ENCODE measurements at places on chromosomes 12 and 14.

- no peak for DNase-seq
These were observed 3.5 kb downstream of the FOS start for GRCh38 chr14:75282170-75282554.

GRCh38 chr12:23631786-23632377 is 317.6 kb downstream of the SOX5 start:
- no peak for DNase-seq

- DNase-seq = no peak
These were observed 167.2 kb upstream of the GSC start for GRCh38 chr14:94936901-94937685.

DNA sequence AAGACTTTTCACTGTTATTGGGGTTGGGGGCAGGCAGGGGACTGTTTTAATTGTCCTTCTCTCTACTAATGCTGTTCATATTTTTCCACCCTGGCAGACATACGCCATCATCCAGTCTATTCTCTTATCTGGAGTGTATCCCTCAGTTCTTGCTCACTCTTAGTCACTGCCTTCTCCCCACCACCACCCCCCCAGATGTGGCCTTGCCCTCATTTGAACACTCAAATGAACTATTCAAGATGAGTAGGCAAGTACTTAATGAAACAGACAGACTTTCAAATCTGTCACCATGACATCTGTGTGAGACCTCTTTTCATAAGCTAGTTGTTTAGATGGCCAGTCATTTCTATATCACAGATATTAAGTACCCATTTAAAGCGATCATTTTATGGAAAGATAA is 10.1 kb downstream of the NUDT4 start:
- peak; percentile 77 for DNase-seq

- no peak for DNase-seq
These were observed 52.2 kb downstream of the LRP6 start for GRCh38 chr12:12214635-12215131.

DNA sequence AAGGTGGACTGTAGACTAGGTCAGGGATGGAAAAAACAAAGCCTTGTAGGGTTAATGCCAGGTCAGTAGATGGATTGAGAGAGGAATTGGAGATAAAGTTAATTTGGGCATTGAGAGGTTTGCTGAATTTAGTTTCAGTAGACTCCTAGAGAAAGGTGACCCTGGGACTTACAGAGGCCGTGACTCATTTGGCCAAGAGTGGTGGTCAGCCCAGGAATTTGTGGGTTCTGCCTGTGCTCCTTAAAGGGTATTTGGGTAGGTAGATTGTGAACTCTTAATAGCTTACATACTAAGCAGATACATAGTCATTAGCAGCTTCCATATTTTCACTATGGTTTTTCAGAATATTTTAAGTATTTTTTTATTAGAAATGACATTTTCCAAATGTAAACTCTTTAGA is 21.8 kb downstream of the PLEKHA5 start:
- no peak for DNase-seq

DNA sequence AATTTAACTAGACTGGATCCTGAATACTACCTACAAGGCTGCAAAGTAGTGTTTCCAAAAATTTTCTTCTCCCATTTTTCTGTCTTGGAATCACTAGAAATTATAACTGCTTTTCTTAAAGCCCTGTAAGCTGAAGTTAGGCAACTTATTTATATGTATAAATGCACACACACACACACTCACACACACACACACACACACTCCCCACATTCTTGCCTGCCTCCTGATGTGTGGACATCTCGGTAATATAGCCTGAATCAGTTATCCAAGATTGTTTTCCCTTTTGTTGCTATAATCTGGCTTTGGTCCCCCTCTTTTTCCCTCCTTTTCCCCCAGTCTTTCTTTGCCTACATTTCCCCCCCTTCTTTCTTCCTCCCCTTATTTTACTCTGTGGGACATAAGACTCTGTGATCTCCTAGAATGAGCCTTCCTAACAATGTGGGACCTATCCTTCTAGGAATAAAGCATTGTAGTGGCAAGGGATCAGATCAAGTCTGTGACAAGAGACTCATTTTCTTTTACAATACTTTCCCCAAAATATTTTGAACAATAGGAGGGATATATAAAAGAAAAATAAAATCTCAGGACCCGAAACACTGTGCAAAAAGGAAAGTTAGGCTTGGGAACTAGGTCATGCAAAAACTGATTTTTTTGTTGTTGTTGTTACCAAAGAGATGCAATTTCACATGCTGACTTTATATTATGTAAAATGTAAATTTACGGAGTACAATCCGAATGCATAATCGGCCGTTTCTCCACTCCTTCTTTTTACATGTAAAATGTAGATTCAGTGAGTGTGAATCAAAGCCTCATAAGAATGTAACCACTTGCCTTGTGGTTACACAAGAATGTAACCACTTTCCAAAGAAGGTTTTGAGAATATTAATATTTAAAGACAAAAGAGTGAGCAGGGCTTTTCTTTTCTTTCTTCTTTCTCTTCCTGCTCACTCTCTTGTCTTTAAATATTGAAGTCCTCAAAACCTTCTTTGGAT is 26.3 kb upstream of the CD69 start:
- no peak for DNase-seq

GRCh38 chr12:15772405-15773018 is 16.7 kb downstream of the EPS8 start:
- DNase-seq = no peak

DNA sequence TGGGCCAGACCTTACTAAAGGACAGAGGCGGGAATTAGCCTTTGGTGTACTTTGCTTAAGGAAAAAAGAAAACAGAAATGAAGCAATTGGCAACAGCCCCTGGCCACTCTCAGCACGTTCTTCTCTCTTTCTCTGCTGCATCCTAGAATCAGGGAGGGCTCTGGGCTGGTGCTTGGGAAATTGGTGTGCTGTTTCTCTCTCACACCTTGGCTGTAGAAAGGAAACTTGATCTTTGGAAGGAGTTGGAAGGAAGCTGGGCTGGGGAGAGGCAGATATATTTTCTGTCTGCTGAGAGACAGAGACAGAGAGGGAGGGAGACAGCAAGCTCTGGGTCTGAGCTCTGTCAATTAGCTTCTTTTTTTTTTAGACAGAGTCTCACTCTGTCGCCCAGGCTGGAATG is 27.4 kb downstream of the NOS1 start:
- DNase-seq = no peak

- no peak for DNase-seq
These were observed 325.5 kb downstream of the FOXG1 start for GRCh38 chr14:29092121-29092520.

DNA sequence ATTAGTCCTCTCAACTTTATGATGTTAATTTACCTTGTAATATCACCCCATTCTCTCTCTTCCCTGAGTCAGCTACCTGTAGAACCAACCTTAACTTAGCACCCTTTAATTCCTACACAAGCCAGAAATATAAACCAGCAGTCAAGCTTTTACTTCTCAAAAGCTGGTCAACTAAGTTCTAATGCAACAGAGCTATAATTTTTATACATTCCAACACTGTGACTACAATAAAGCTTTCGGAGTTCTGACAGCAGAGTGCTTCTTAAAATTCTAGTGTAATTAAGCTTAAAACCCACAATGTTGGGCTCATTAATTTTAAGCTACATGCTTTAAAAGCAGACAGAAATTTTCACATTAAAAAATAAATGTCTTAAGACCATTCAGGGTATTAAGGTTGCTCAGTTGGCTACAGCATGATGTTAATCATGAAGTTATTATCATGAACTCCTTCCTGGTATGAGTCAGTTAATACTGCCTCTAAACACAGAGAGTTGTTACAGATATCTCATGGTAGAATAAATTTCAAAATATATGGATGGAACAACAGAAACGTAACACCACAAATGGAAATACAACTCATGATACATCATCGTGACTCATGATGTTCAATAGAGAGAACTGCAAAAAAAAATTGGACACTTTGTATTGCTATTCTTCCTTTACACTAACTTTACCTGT is 126.7 kb downstream of the EPS8 start:
- DNase-seq = no peak

- DNase-seq = no peak
These were observed 2.2 kb downstream of the NOS1 start for GRCh38 chr12:117359029-117359845.

GRCh38 chr14:42428996-42429395 is 822.3 kb downstream of the LRFN5 start:
- DNase-seq = peak; percentile 1

DNA sequence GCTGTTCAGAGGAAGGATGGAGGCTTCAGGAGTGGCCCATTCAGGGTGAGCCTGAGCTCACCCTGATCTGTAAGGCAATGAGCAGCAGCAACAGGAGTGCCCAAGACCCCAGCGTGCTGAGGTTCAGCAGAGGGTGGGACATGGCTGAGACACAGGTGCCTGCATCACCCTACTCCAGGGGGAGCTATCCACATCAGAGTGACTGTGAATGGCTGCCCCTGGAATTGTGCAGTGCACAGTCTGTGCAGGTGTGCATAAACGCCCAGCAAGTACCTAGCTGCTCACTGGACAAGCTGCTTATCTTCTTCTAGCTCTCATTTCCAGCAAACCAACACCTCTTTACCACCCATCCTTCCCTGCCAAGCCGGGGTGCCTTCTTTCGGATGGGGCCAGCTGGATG is 140.6 kb upstream of the PRMT8 start:
- no peak for DNase-seq

GRCh38 chr12:49264466-49264872 is 413 bp upstream of the TUBA1C start:
- DNase-seq = peak; percentile 72

- no peak for DNase-seq
These were observed 267.7 kb upstream of the G2E3 start for GRCh38 chr14:30291216-30291615.

Measured in stimulated activated CD4-positive, alpha-beta T cell treated with anti-CD3 and anti-CD28 coated beads, Interleukin-15, amount 100 ng/mL, for 24 hours (primary cell).